ENCODE measurements at places on chromosomes 5 and 9.

GRCh38 chr5:123125962-123126732 is 37.1 kb downstream of the PRDM6 start:
- no peak for DNase-seq

- DNase-seq = no peak
Observed at GRCh38 chr5:87298692-87299362, 31.1 kb downstream of the RASA1 start.

- no peak for DNase-seq
Observed at GRCh38 chr5:173765029-173765644, 123.0 kb upstream of the CPEB4 start.

DNA sequence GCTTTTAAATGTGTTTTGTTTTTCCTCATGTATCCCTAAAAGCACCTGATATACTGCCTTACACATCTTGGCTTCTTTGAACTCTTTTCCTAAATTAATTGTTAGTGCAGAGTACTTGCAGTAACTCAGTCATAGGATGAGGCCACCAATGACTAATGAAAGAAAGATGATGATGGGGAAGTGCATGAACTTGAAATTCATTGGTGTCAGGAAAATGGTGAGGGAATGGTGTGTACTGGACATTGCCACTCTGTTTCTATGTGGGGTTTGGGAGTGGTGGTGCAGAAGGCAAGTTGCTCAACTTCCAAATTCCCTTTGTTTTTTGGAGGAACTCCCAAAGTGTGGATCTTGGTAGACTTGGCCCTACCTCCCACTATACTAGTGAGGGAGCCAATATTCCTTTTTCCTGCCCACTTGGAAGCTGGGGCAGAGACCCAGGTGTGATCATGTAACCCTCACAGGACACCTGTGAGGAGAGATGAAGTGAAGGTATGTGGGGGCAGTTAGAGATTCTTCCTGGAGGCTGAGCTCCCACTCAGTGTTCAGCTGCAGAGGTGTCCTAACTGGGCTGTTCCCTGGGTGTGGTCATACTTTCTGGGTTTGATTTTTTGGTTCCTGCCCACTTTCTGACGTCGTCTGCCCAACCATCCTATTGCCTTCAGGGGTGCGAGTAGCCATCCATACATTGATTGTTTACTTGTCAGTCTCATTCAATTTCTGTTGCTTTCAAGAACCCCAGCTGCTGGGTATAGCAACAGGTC is 298.5 kb downstream of the MAST4 start:
- no peak for DNase-seq

GRCh38 chr5:97601651-97602050 is 418.6 kb upstream of the RIOK2 start:
- DNase-seq = no peak

GRCh38 chr5:74107899-74108298 is 481.9 kb downstream of the ARHGEF28 start:
- DNase-seq = no peak

DNA sequence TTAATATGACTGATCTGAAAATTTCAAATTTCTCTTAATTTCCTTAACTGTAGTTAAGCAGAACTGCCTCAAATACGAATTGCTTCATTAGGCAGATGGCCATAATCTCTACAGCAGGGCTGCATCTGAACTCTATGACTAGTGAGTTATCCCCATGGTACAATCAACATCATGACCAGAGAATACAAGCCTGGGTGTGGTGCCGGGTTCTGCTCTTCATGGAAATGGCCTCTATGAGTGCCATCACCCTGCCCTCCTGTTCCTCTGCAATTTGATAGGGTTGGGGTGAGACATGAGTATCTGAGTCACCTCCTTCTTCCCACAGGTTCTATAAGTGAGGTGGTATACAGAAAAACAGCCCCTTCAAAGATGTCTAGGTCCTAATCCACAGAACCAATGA is 235.9 kb downstream of the AP3B1 start:
- DNase-seq = no peak

DNA sequence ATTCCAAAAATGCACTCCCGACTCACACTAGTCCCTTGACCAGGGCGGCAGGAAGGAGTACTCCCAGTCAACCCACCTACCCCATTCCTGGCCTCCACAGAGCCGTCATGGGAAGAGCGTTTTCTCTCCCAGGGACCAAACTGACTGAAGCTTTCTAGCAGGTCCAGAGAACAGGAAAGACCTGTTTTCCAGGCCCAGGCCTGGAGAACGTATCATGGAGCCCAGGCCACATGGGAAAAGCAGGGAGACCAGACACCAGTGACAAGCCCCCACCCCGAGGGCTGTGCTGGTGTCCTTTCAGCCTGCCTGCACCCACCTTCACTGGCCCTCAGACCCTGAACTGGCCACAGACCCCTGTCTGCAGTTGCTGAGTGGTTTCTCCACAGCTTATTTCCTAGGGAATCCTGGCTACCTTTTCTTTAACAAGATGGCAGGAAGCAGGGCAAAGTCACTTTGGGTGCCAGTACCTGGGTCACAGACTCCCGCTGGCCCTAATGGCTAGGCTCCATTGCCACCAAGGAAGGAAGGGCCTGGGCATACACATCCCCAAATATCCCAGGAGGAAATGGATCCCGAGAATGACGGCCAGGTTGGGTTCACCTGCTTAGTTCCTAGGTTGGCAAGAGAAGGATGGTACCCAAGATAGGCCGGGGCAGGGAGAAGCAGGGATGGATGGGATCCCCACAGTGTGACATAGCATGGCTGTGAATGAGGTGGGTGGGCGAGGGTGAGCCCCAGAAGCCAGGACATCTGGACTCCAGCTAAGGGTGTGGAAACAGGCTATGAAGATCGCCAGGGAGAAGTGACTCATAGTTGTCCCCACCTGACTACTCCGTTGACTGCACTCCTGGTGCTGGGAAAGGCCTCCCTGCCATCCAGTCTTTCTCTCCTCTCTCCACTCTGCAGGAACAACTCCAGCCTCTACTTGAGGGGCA is 12.2 kb downstream of the CCNI2 start:
- no peak for DNase-seq

DNA sequence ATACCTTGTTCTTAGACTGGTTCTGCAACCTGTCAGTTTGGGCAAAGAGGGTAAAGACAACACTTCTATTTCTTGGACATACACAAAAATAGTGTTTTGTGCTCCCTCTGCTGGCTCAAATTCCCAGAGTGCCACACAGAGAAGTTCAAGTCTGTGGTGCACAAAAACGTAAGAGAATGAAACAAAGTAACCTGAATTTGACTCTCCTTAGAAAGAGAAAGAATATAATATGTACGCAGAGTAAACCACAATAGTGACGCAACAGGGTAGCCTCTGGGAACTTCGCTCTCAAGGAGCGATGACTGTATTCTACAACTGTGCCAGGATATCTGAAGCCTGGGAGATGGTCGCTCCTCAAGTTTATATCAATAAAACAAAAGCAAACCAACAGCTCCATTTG is 18.5 kb downstream of the DDX31 start:
- DNase-seq = no peak

DNA sequence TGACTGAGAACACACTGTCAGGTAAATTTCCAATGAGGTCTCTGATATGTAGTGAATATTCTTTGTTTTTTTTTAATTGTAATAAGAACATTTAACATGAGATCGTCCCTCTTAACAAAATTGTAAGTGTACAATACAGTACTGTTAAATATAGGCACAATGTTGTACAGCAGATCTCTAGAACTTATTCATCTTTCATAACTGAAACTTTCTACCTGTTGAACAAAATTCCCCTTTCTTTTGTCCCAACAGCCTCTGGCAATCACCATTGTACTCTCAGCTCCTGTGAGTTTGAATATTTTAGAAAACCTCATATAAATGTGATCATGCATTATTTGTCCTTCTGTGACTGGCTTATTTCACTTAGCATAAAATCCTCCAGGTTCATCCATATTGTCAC is 10.6 kb upstream of the PRLR start:
- no peak for DNase-seq

GRCh38 chr5:52582313-52582712 is 205.4 kb upstream of the ITGA1 start:
- DNase-seq = no peak

DNA sequence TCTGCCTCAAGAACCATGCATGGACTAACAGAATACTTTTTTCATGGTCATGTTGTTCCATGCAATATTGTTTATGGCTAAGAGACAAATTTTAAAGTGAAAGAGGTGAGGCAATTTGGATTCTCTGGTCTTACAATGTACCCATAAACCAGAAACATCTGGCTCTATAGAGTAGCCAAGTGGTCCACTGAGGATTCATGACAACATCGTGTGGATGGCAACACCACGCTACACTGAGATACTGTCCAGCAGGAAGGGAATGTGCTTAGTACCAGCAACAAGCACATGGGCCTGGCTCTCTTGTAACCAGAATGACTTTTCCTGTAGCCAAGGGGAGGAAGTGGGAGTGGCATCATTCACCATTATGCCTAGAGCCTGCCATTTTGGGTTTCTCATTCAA is 218.2 kb downstream of the GADD45G start:
- no peak for DNase-seq

- DNase-seq = no peak
Observed at GRCh38 chr5:145245354-145245753, 589.8 kb downstream of the PRELID2 start.

DNA sequence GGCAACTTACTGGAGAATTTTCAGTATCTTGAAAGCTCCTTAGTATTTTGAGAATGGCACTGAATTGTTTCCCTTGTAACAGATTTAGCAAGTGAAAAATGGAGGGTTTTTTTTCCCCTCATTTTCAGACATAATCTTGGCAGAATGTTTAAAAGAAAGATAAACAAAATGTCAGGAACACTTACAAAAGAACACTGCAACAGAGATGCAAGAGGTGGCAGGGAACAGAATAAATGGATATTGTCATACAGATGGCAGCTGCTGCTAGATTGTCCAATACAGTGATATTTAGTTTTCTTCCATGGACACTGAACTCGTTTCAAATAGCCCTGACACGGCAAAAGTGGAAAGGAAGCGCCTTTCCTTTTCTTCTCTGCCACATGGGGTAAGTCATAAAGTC is 76.9 kb upstream of the ZNF608 start:
- no peak for DNase-seq

DNA sequence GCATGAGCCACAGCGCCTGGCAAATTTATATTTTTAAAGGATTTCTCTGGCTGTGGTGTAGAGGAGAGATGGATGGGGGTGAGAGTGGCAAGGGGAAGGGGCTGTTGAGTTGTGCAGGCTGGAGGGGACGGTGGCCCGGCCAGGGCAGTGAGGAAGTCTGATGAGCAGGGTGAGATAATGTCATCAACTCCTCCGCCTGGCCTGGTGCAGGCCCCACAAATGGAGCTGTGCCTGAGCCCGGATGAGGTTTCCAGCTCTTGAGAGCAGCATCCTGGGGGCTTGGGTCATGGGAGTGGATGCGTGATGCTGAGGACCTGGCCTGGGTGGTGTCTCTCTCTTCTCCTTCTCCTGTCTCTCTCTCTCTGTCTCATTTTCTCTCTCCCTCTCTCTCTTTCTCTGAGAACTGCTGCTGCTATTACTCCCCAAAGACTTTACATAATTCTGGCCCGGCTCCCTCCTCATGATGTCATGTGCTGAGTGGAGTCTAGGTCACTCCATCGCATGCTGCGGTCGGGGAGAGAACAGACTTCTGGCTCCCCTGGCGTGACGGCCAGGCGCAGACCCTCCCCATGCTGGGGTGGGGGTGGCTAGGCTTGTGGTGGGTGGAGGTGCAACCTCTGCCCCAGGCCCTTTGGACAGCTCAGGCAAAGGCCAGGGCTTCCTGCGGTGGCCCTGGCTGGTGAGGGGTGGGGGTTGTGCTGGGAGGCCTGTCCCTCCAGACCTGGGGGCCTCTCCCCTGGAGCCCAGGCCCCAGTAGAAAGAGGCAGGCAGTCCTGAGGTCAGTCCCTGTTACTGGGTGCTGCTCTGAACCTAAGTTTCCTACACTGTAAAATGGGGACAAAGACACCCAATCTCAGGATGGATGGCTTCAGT is 26.4 kb downstream of the FGF18 start:
- no peak for DNase-seq

DNA sequence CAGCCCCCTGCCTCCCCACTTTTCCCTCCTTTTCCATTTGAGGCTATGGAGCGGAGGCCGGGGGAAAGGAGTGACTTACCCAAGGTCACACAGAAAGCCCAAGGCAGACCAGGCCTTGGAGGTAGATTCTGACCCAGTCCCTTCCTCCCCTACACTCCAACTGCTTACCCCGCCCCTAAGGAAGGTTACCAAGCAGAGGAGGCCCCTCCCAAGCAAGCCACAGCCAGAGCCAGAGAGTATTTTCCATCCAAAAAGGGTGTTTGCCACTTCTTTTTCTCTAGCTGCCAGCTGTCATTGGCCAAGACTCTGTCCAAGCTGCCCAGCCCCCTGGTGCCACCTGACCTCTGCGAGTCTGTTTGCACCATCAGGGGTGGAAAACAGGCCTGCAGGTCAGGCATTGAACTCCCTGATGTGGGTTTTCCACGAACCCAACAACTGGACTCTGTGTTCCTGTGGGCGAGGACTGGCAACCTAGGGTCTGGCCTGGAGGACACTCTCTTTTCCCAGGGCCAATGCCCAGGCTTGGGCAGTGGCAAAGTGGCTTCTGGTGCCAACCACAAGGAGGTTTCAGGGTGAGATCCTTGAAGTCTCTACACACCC is 6.3 kb upstream of the ASS1 start:
- no peak for DNase-seq

DNA sequence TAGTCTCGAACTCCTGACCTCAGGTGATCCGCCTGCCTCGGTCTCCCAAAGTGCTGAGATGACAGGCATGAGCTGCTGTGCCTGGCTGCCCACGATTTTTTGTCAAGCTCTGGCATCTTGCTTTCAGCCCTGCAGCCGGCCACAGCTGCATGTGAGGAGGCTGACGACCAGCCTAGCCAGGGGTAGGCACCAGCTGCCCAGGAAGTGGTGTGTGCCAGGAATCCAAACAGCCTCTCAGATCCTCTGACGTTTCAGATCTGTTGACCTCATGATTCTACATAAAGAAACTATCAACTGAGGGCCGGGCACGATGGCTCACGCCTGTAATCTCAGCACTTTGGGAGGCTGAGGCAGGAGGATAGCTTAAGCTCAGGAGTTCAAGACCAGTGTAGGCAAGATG is 19.0 kb downstream of the DYNC2I2 start:
- DNase-seq = no peak

DNA sequence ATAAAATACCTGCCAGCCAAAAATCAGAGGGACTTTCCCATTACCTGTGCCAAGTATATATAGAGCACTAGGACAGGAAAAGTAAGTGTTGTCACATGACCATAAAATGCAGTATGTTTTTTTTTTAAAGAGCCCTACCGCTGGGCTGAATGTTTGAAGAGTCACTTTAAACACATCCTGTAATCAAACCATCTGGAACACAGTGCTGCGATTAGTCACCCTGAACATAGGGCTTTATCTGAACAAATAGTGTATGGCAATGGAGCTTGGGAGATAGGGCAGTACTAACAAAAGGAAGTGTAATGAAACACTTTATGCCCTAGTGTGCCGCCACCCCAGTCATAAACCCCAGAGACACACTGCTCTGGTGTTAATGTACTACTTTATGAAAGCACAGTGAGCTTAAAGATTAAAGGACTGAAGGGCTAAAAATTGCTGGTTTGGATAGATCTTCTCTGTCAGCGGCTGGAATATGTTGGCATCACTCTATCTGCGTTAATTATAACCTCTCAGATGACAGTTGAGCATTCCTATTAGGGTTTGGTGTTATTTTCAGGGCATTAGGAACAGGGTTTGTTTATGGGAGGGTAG is 90.4 kb downstream of the ZNF608 start:
- no peak for DNase-seq

- DNase-seq = no peak
Observed at GRCh38 chr5:163915481-163915961, 410.1 kb downstream of the MAT2B start.

Measured in activated naive CD4-positive, alpha-beta T cell treated with Interleukin-2 at 50 U/mL for 16 hours (primary cell).